T-helper 1 cell (primary cell): ENCODE measurements at places on chromosomes 3 and 15.

DNA sequence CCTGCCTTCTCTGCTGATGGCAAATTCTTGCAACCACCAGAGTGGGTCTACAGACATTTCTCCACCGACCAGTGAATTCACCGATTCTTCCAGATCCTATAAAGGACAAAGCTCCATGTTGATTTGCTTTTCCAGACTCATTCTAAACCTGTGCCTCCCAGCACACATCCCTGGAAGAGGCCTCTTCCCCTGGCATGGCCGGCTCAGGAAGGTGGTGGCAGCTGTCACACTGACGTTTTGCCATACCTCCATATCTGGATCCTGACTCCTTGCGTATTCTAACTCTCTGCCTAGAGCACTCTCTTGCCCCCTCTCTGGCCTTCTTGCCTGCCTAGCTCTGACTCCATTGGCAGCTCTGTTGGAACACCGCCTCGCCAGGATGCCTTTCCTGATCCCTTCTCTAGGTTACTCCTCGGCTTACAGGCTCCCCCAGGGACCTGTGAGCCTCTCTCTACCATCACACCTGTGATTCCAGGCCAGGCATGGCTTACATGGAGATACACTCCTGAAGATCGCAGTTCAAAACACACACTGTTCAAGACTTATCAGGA is 31.0 kb downstream of the SLCO2A1 start:
- DNase-seq: no peak

DNA sequence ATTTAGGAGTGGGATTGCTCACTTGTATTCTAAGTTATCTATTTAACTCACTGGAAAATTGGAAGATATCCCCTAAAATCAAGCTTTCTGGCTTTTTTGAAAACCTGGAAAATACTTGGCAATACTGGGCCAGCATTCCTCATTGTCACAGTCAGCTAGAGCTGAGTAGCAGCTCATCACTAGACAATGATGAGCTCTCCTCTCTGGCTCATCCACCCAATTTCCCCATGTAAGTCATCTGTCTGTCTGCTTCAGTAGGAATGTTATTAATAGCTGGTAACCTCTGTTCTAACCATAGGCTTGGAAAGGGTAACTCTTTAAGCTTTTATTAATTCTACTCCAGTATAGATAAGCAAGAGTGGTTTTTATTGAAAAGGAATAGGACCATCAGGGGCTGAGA is 39.7 kb upstream of the PIK3R4 start:
- DNase-seq: no peak

DNA sequence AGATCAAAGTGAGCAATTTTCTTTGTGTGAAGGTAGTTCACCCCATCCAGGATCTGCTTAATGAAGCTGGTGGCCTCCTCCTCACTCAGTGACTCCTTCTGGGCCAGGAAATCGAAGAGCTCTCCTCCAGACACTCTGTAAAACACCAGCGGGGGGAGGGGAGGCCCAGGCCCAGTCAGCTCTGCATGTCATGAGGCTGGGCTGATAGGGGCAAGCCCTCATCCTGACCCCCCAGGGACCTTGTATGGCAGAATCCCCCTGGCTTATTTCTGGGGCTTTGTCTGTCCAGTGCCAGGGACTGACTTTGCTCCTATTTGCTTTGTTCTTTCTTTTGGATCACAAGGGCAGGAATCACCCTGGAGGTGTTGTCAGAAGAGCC is 74.9 kb downstream of the DAPK2 start:
- no peak for DNase-seq

DNA sequence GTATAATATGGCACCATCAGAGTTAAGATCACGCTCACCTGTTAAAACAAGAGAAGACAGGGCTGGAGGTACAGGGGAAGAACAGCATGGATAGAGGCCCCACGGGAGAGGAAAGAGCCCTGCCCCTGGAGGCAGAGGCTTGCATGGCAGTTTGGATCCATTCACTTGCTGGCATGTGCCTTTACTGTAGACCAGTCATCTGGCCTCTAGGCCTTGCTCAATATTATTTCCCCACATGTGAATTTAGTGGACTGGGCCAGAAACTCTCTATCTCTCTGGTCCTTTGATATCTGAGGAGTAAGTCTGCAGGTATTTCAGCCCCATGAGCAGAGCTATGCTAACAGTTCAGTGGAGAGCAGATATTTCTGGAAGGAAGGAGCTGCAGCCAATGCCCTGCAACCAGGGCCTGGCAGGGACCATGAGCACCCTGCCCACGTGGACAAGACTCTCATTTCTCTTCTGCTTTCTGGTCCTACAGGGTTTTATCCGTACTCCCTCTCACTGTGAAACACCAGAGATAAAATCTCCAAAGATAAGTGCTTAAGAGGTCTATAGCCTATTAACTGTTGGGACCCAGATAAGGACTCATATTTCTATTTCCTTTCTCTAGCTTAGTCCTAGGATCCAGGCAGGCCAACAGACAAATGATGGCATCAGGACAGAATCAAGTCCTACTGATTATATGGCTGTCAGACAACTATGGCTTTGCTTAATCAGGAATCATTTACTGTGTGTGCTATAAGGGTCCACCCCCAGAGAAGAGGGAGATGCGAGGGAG is 65.0 kb downstream of the CLDN11 start:
- DNase-seq: no peak

DNA sequence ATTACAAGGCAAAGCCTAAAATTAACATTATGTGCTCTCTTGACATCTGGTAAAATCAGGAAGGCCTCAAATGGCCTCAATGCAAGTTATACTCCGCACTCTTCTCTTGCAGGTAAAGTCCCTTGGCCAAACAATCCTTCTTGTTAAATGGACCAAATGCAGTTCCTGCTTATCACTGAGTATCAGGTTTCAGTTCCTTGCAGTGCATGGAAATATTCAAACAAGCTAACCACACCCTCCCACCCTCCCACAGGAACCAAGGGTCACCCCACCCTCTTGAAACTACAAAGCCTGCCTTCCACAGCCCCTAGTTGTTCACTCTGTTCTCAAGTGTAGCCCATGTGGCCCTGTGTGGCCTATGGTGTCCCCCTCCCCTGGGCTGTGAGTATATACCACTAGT is 171.9 kb upstream of the CADPS start:
- no peak for DNase-seq

DNA sequence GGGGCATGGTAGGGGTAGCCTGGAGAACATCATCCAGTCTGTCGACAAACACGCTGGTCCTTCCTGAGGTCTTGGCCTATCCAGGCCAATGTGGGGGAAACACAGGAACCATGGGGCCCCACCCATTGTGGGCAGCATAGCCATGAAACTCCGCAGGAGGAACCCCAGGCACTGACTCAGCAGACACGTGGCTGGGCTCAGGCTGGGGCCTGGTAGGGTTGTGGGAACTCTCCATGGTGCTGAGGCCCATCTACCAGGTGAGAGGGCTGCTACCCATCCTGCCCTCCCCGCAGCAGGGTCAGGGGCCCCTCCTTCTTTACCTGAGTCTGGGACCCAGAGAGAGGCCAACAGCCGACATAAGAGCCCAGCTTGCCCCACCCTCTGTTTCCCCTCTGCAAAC is 22.6 kb upstream of the CACNA2D2 start:
- peak; percentile 41 for DNase-seq

DNA sequence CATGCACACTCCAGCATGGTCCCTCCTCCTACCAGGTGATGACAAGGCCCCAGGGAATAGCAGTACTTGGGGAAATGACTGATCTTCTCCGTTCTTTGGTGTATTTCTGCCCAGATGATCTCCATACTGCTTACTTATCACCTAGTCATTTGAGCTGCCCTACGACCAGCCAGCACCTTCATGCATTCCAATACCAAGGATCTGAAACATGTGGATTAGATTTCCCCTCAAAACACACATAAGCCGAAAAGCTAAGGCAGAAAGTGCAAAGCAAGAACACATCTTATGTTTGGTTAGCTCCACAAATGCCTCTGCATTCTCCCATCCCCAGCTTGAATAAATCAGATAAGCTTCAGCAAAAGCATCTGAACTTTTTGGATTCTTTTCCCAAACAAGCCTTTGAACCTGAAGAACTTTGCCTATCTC is 64.8 kb upstream of the BCL6 start:
- no peak for DNase-seq

DNA sequence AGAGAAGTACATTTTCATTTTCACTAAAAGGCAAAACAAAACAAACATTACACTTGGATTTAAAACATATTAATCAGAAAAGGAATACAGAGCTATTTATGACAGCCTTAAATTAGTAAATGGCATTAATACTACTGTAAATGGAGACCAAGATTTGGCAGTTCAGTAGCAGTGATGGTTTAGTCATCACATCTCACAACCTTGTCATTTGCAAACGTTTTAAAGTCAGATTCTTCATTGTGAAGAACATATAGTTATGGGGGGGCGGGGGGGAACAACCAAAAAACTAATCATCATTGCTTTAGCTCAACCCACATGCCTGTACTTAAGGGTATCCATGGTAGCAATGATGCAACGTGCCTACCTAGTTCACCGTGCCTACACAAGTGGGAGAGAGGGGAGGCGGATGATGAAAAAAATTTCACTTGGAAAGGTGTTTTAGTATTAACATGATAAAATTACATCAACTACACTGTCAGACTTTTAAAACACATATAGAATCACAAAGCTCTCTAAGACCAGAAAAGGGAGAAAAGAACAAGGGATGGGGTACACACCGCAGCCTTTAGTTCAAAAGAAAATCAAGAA is 40.1 kb downstream of the DLG1 start:
- no peak for DNase-seq

DNA sequence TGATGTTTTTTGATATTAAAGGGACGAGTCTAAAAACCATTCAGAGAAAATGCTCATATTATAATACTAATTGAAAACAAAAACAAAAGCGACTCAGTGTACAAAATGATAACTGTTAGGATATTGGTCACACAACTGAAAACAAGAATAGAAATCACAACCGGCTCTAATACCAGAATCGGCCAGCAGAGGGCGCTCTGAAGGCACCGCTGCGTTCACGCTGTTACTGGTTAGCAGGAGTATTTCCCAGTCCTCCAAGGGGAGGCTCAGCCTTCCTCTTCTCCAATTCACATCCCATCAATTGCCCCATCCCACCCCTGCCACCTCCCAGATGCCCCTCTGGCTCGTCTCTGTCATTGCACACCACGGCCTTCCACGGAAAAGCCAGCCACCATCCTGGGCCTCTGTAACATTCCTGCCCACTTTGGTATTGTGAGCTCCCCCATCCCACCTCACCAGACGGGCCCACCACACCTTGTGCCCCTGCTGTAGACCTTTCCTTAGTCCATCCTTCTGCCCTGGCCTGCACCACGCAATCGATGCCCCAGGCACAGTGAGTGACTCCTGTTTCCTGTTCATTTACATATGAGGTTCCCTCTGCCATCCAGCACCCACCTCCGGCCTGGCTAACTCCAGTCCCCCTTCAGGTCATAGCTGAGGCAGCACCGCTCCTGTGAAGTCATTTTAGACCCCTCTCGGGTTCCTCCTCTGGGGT is 8.5 kb downstream of the FAM107A start:
- DNase-seq: peak; percentile 54
